GM10248 (cell line): ENCODE measurements at places on chromosomes 7 and 10.
A peak's percentile ranks its signal among the peaks of the same experiment; 100 is the strongest.

- DNase-seq: no peak
These were observed 533.3 kb upstream of the GHITM start for GRCh38 chr10:83605783-83606630.

DNA sequence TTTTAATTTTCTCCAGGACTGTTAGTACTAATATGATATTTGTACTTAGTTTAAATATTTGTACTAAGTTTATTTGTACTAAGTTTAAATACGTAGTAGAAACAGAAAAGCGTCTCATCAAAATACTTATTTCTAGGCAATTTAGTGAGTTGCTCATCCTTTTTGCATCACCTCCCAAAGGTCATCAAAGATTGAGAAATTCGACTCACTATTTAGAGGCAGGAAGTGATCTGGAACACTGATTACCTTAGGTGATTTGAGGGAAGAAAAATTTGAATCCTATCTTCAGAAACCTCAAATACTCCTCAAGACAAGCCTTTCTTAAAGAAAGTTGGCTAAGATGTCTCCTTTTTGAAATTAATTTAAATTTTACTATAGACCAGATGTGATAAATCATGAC is 14.5 kb downstream of the WNT16 start:
- DNase-seq: no peak

DNA sequence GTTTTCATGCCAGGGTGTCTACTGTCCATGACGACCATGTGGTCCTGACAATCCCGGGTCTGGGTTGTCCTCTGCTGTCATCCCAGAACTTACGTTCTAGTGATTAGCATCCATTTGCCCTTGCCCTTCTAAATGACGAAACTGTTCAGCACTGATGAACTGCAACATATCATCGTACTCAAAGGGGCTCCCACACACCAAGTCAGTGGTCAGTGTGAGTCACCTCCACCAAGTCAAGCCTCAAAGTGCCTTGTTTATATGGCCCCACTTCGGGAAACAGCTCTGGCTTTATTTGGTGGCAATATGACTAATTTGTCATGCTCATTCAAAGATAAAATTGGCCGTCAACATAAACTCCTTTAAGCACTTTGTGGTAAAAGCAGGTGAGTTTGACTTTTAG is 110.7 kb downstream of the FRMD4A start:
- no peak for DNase-seq

DNA sequence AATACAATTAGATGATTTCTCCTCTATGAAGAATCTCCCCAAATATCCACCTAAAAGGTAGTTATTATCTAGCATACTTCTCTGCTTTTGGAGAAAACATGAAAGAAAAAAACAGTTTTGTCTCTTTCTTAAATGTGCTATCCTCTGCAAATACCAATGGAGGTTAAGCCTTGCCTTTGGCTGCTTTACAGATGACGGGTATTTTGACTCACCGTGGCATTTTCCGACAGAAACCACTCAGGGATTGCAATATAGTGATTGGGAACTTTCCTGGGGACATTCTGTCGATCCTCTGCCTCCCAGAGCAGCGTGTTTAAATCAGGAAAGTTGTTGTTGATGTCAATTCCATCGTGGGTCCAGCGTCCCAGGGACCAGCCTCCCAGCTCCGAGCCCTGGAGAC is 100.6 kb downstream of the GPR26 start:
- DNase-seq: no peak

DNA sequence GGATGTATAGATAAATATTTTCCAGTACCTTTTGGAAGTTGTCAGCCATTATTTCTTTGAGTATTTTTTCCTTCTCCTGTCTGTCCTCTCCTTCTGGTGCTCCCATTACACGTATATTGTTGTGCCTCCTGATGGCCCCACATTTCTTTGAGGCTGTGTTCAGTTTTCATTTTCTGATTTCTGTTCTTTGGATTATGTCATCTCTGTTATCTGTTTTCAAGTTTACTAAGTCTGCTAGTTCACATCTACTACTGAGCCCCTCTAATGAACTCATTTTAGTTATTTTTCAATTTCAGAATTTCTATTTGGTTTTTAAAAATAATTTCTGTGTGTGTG is 16.3 kb downstream of the RBM33 start:
- DNase-seq: peak; percentile 55

DNA sequence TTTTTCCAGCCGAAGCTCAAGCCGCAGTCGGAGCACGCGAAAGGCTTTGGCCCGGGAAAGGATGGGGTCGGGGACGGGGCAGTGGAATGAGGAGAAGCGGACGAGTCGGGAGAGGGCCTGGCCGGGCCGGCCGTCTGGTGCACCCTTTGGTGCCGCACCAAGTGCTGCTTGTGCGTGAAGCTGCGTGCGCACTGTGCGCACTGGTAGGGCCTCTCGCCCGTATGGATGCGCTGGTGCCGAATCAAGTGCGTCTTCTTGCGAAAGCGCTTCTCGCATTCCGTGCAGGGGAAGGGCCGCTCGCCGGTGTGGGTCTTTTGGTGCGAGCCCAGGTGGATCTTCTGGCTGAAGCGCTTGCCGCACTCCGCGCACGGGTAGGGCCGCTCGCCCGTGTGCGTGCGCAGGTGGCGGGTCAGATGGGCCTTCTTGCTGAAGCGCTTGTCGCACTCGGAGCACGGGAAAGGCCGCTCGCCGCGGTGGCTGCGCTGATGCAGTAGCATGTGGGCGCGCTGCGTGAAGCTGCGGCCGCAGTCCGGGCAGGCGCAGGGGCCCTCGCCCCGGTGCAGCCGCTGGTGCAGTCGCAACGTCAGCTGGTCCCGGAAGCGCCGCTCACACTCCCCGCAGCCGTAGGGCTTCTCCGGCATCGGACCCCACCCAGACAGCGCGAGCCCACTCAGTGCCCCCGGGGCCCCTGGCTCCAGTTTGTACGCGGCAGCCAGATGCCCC is 7.8 kb downstream of the ZNF467 start:
- no peak for DNase-seq

- DNase-seq: no peak
These were observed 4.1 kb downstream of the COA1 start for GRCh38 chr7:43725251-43725650.

DNA sequence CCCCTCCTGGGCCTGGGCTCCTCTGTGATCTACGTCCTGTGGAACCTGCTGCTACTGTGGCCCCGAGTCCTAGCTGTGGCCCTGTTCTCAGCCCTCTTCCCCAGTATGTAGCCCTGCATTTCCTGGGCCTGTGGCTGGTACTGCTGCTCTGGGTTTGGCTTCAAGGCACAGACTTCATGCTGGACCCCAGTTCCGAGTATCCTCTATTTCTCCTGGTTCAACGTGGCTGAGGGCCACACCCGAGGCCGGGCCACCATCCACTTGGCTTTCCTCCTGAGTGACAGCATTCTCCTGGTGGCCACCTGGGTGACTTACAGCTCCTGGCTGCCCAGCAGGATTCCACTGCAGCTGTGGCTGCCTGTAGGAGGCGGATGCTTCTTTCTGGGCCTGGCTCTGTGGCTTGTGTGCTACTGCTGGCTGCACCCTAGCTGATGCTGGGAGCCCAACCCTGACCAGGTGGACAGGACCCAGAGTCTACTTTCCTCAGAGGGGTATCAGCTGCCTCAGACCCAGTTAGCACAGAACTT is 37.8 kb upstream of the MMD2 start:
- no peak for DNase-seq

GRCh38 chr7:123211545-123211944 is 11.8 kb upstream of the SLC13A1 start:
- DNase-seq: no peak

GRCh38 chr10:63633677-63634487 is 112.7 kb downstream of the REEP3 start:
- no peak for DNase-seq

DNA sequence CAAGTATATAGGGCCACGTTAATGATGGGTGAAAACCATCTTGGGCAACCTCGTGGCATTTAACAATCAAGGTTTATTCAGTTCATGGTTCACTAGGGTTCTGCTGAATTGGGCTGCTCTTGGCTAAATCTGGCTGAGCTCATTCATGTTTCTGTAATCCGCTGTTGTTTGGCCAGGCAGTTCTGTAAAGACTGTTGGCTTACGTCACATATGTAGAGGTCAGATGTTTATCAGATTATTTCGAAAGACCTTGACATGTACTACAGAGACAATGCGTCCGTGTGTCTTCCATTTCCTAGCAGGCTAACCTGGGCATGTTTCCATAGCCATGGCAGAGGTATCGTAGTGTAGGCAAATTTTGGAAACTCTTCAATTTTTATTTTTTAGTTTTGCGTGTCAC is 190.0 kb upstream of the ZWINT start:
- DNase-seq: no peak

- DNase-seq: peak; percentile 40
These were observed 19.6 kb downstream of the GIMAP5 start for GRCh38 chr7:150756858-150757257.

DNA sequence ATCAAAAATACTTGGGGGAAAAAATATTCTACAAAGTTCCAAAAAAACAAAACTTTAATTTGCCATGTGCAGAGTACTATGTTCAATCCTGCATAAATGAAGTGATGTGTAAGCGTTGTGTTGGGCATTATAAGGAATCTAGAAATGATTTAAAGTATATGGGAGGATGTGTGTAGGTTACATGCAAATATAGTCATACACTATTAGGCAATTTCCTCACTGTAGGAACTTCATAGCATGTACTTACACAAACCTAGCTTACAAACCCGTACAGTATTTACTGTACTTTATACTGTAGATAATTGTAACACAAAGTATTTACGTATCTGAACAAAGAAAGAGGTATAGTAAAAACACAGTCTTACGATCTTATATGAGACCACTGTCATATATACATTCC is 72.3 kb downstream of the NRBF2 start:
- DNase-seq: no peak

DNA sequence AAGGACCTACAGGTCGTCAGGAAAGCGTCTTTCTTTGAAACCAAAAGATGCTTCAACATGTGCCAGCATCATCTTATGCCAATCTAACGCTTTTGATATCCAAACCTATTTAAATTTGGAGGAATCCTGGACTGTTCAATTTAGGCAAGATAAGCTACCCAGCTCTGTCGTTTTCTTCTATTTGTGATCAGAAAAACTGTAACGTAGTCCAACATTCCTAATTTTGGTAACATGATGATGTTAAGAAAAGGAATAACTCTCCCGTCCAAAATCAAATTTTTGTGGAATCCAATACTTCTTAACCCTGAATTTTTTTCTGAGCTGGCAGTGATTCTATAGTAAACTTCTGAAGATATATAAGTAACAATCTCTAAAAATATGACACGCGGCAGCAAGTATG is 93.3 kb upstream of the MKX start:
- no peak for DNase-seq

DNA sequence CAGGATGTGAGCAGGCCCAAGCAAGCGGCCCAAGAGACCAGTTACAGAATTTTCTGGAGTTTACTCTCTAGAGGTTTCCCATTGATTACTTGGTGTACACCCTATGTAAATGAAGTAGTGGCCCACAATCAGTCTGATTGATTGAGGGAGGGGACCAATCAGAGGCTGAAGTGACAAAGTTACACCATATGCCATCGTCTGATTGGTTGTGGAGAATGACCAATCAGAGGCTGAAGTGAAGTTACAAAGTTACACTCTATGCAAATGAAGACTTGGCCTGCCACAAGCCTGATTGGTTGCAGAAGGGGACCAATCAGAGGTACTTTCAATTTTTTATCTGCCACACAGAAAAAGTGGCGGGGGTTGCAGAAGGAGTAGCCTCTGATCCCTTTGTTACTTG is 83.7 kb downstream of the KIF20B start:
- no peak for DNase-seq

- DNase-seq: no peak
These were observed 277.2 kb upstream of the TAC1 start for GRCh38 chr7:97454636-97455035.

- no peak for DNase-seq
These were observed 4.4 kb downstream of the KEL start for GRCh38 chr7:142957723-142958122.

DNA sequence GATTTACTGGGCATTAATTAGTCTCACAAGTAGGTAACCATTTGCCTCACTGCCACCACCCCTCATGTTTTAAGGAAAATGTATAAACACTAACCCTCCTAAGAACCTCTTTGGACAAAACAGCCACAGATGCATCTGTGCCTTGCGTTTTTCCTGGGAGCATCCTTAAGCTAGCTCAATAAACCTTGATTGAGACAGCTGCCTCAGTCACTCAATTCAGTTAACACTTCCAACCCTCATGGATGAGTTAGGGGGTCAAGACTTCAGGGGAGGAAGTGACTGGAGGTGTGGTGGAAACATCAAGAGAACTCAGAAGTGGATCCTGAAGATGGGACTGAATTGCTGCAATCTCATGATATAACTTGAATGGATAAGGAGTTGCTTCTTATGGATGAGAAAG is 31.5 kb downstream of the CUL2 start:
- no peak for DNase-seq

- no peak for DNase-seq
These were observed 173.2 kb downstream of the SEMA3A start for GRCh38 chr7:84021292-84021908.

GRCh38 chr10:124035306-124035927 is 58.0 kb downstream of the CHST15 start:
- DNase-seq: no peak

DNA sequence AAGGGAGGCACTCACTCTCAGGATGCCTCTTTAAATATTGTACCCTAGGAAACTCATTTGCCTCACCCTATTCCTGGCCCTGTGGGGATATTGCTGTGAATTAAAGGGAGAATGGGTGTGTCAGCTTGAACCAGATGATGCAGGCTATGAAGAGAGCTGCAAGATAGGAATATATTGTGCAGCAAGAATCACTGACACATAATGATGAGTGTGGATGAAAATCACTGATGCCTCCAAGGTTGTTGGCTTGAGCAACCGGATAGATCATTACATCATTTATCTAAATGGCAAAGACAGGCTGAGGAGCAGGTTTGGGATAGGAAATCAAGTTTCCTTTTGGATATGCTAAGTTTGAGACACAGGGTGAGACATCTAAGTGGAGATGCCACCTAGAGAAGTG is 6.2 kb downstream of the SLC26A4 start:
- no peak for DNase-seq

DNA sequence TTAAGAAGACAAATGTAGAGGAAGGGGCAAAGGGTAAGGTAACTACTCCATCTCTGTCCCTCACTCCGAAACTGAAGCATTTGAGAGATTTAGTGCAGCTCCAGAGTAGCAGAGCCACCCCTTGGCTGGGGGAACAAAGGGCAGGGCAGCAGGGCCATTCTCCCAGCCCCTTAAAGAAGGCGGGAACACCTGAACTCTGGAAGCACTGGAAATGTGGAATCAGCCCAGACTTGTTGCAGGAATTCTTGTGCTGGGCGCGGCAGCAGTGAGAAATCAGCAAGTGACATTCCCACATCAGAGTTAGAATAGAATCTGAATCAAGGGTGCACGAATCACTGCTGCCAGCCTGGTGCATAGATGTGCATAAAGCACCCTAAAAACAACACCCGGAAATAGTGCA is 34.4 kb upstream of the GRM8 start:
- DNase-seq: no peak

- no peak for DNase-seq
These were observed 117.9 kb downstream of the TEX36 start for GRCh38 chr10:125565046-125565445.

- peak; percentile 82 for DNase-seq
These were observed 4.2 kb upstream of the PILRA start for GRCh38 chr7:100369105-100369504.
